ENCODE measurements at places on chromosomes 1 and 21.

GRCh38 chr1:44297695-44298400 is 57.2 kb downstream of the ERI3 start:
- no peak for DNase-seq

DNA sequence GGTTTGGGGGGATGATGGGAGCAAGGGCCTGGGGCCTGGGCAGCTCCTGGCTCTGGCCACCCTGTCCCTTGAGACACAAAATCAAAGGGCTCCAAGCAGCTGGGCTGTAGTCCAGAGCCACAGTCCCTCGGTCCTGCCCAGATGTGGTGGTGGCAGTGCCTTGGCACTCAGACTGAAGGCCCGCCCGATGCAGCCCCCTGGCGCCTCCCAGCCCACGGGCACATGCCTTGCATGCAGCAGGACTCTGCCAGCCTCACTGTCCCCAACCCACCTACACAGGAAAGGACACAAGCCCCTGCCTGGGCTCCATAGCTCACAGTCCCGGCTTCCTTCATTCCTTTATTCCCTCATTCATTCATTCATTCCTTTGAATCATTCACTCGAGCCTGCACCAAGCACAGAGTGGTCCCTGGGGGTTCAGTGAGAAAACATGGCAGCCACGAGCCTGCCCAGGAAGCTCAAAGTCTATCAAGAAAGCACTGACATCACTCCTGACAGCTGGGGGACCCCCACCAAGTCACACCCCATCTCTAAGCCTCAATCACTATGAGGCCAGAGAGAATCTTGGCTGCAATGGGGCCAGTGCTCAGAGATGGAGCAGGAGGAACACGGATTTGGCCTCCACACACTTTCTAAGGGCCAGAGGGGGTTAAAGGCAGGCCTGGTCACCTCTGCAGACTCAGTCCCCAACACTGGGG is 5.8 kb downstream of the SDC3 start:
- no peak for DNase-seq

DNA sequence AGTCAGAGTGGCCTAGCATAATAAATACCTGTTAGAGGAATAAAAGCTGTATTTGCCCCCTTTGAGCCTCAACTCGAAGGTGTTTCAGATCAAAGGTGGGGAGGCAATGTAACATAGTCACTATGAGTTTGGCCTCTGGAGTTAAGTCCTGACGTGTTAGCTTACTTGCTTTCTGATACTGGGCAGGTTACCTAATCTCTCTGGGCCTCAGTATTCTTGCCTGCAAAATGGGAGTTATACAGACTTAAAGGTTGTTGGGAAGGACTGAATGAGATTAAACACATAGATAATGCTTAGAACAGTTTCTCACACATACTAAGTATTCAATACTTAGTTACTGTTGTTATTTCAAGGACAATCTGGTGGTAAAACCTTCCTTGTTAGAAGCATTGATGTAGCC is 15.5 kb downstream of the RNF220 start:
- no peak for DNase-seq

DNA sequence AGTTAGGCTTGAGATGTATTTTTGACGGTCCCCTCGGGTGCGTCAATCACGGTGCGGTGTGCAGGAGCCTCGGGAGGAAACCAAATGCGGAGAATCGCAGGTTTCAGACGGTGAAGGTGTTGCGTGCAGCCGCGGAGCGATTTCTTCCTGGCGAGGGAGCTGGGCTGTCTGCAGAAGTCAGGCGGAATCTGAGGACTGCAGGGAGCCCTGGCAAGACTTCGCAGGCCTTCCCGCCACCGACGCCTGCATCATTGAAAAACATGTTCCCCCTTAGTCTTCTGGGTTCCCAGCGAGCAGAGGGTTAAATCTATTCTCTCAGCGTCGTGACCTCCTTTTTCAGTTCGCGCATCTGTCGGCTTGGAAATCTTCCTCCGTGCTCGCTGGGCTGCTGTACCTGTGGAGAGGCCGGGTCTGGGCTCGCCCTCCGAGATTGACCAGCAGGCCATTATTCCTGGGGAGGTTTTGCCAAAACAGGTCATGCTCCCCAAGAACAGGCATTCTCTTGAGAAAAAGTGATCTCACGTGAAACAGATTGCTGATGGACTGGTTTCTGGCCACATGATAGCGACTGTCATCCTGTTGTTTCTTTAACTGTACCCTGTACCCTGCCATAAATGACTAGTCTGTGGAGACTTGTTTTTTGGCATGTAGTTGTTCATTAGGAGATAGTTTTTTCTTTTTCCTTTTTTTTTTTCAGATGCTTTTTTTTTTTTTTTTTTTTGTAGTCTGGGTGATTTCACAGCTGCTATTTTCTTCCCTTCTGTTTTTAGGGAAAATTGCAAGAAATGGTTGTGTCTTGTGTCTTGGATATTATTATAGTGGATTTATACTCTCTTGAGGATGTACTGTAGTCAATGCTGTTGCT is 894 bp downstream of the EPB41 start:
- DNase-seq: peak; percentile 18

- no peak for DNase-seq
Observed at GRCh38 chr1:3186526-3186921, 117.5 kb downstream of the PRDM16 start.

DNA sequence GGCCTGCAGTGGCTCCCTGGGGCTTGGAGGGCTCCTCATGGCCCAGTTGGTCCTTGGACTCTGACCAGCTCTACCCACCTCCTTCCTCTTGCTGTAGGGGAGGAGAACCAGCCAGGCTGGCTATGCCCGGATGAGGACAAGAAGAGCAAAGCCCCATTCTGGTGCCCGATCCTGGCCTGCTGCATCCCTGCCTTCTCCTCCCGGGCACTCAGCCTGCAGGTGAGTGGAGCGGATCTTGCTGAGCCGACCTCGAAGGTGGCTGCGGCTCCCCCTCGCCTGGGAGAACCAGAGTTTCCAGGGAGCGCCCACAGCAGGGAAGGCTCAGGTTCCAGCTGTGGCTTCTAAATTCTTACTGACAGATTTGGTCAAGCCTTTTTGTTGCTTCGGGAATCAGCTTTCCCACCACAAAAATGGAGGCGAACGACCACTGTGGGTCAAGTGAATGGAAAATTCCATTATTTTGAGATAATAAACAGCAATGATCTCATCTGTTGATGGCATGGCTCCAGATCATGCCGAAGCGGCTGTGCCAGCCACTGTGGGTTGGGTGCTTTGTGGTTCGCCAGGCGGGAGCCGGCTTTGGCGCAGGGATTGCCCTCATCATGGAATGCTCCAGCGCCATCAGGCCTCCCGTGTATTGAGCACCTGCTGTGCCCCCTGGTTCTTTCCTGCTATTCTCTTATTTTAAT is 106.5 kb upstream of the ACTL8 start:
- no peak for DNase-seq

DNA sequence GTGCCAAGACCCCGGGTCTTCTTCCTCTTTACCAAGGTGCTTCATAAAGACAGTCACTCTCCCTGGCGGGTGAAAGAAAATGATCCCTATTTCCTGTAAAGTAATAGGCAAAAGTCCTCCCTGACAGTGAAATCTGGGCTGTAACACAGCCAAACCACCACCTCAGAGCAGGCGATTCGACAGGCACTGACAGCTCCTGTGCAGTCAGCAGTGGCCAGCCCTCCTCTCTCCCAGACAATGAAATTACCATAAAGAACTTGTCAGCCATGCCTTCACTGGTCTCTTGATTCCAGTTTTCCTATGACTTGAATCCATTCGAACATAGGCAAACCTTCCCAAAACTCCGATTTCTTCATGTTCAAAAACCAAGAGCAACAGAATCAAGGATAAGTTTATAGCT is 492.2 kb upstream of the DAB1 start:
- no peak for DNase-seq

GRCh38 chr1:172201572-172201971 is 218.9 kb upstream of the C1orf105 start:
- DNase-seq: no peak

DNA sequence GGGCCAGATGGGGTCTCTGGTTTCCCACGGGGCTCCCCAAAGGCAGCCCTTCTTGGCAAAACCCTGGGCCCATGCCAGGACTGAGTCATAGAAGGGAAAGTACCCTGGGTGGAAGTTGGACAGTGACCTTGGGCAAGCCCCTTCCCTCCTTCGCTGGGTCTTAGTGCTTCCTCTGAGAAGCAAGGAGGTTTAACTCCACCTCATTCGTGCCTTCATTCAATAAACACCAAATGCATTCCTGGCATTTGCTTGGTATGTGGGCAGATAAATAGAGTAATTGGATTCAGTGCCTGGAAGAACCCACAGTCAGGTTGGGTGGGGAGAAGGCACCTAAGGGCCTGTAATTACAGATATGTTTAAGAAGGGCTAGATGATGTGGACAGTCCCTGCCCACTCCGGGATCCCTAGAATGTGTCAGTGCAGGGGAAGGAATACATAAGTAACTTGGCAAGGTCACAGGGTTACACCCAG is 36.3 kb upstream of the CITED4 start:
- DNase-seq: no peak

GRCh38 chr21:17699524-17700189 is 87.0 kb upstream of the BTG3 start:
- no peak for DNase-seq

DNA sequence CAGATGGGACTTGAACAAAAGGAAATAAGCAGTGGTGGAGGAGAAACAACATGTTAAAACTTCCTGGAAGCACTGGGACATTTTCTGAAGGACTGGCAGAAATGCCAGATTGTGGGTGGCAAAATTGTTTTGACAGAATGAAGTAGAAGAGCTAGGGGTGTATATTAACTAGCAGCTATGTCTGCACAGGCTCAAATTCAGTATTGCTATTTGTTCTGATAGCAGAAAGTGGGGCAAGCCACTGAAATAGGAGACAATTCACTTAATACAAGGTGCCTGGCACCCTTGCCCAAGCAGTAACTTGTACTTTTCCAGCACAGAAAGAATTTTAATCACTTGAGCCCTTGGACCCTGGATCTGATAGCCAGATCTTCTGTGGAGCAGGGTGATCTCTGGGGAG is 11.8 kb upstream of the PIGM start:
- DNase-seq: no peak

- no peak for DNase-seq
Observed at GRCh38 chr21:16797966-16798365, 714.9 kb upstream of the CXADR start.

DNA sequence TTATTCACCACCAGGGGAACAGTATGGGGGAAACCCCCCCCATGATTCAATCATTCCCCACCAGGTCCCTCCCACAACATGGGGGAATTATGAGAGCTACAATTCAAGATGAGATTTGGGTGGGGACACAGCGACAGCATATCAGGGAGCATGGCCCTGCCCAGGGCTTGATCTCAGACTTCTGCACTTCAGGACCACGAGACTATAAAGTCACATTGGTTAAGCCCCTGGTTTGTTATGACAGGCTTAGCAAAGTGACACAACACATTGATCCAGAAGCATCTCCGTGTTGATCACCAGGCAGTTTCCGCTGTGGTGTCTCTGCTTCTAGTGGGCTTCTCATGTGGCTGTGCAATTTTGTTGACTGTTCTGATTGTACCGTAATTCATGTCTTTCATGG is 312.7 kb upstream of the C1orf174 start:
- no peak for DNase-seq

DNA sequence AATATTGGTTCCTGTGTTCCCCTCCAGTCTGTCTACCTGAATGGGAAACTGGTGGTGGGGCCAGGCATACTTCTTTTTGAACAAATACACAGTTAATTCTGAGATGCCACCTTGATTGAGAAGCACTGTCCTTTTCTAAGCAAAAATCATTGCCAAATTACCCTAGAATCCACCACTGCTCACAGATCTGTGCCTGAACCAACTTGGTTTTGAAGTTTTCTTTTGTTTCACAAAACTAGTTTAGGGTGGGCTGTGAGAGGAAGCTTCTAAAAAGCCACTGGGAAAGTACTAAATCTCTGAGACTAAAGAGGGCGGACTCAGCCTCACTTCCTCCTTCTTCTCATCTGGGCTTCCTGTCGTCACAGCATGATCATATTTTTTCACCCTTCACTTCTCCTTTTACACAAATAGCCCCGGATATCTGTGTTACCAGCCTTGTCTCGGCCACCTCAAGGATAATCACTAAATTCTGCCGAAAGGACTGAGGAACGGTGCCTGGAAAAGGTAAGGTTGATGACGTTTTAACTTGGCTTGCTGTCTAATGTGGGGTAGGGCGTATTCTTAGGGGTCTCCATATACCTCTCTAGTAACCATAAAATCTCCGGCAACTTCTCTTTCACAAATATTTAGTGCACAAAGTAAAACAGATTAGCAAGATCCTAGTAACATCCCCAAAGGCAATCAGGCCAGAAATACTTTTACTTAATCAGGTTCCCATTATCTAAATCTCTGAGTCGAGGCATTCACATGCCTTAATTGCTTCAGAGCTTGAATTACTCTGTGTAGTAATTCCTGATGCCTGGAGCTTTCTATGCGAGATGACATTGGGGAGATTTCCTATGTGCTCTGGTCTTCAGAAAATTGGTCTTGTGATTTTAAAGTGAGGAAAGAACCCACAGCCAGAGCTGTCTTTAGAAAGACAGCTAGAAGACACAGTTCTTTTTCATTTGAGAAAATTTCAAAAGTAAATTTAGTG is at the start of gene CD53:
Gene CD53 (plus strand): TSS at position 404 of the 976 bp plus-strand sequence. CDS start 18,261 bp downstream, outside the sequence.
- no peak for DNase-seq

DNA sequence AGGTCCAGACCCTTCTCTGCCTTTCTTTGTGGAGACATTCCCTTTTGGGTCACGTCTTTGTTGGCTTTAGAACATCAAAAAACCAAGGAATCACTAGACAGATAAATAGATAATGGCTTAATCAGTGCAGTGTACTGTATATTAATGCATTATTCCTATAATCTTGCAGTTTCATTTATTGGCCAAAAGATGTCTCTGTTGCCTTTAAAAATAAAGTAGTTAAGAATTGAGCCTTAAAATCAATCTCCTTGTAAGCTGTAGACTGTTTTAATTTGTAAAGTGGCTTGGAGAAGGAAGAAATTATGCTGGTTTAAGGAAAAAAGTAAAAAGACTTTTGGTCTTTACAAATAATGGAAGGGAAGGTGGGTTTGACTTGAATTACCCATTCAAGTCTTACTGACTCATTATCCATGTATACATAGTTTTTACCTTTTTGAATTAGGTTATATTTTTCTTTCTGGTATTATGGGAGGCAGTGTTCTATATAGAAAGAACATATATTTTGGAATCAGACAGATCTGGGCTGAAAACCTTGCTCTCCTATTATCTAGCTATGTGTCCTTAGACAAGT is 84.6 kb downstream of the VPS13D start:
- DNase-seq: no peak

GRCh38 chr21:19712441-19712840 is 1285.8 kb upstream of the NCAM2 start:
- no peak for DNase-seq
